ENCODE measurements at places on chromosomes 6 and 20.

- no peak for DNase-seq
Measured at GRCh38 chr20:1403624-1404023, 10.8 kb upstream of the FKBP1A start.

GRCh38 chr20:32110727-32111126 lies 1.2 kb downstream of the TM9SF4 start:
- no peak for DNase-seq

DNA sequence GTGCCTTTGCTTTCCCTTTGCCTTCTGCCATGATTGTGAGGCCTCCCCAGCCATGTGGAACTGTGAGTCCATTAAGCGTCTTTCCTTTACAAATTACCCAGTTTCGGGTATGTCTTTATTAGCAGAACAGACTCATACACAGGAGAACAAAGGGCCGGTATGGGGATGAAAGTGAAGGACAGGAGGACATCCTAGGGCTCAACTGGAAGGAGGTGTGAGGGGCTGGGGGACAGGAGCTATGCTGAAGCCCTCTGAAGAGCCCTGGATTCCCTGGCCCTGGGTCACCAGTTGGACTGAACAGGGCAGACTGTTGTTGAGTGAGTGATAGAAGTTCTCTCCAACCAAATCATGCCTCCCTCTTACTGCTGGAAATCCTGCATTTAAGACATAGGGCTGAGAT lies 105.8 kb downstream of the SCML4 start:
- no peak for DNase-seq

- no peak for DNase-seq
Measured at GRCh38 chr6:163354761-163355425, 59.6 kb upstream of the QKI start.

GRCh38 chr6:39361657-39362486 lies 39.4 kb upstream of the KCNK16 start:
- peak; percentile 78 for DNase-seq

DNA sequence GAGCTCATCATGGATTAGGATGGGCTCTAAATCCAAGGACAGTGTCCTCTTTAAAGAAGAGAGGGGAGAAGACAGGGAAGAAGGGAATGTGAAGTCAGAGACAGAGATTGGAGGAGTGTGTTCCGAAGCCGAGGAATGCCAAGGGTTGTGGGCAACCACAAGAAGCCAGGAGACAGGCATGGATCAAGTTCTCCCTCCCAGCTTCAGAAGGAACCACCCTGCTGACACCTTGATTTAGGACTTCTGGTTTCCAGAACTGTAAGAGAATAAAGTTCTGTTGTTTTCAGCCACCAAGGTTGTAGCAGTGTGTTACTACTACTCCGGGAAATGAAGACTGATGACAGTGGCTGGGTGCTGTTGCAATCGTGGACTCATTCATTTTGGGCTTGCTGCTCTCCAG lies 120.1 kb downstream of the RPS12 start:
- DNase-seq = no peak

DNA sequence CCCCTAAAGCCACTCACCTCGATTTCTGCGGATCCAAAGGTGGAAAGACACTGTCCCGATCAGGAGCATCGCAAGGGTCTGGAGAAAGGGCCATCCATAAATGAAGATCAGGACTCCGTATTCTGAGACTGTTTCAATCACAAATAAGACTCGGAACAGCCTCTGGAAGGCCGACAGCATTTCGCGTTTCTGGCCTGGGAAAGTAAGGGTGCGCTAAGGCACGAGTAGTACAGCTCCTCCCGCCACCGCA lies 44.6 kb downstream of the DPPA5 start:
- DNase-seq = no peak

DNA sequence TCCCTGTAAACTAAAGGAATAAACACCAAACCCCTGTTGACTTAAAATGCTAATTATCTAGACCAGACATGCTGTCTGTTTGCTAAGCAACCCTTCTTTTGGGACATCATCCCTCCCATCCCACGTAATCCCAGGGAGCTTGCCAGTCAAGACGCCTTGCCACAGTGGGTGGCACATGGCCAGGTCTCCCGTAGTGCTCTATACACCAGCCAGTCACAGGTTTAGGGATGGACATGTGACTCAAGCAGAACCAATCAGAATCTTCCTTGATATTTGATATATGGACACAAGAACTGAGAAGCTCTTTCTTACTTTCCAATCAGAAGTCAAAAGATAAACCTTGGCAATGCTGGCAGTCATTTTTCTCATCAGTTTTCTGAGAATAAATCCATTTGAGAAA lies 60.0 kb downstream of the CNKSR3 start:
- no peak for DNase-seq

DNA sequence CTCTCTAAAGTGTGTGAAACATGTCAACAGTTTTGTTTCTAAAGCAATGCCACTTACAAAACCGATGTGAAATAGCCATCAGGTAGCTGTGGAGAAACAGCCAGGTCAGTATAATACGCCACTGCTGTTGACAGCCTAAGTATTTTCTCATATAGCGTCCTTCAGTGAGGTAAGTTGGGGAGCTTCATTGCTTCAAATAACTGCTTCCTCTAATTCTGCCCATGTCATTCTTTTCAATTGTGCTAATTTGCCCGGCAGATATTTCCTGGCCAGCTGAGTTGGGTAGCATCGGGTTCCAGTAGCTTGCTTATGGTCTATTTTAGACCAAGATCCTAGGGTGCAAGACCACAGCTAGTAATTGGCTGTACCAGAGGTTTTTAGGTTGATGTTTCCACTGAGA lies 2.1 kb upstream of the ARMC2 start:
- DNase-seq = no peak

GRCh38 chr6:53240139-53240538 lies 91.5 kb upstream of the GCM1 start:
- DNase-seq = no peak

DNA sequence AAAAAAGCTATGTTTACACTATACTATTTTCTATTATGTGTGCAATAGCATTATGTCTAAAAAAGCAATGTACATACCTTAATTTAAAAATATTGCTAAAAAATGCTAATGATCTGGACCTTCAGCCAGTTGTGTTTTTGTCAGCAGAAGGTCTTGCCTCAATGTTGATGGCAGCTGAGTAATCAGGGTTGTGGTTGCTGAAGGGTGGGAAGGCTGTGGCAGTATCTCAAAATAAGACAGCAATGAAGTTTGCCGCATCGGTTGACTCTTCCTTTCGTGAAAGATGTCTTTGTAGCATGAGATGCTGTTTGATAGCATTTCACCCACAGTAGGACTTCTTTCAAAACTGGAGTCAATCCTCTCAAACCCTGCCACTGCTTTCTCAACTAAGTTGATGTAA lies 134.7 kb upstream of the CDYL start:
- DNase-seq = no peak

- no peak for DNase-seq
Measured at GRCh38 chr20:41592516-41593216, 25.5 kb downstream of the CHD6 start.

DNA sequence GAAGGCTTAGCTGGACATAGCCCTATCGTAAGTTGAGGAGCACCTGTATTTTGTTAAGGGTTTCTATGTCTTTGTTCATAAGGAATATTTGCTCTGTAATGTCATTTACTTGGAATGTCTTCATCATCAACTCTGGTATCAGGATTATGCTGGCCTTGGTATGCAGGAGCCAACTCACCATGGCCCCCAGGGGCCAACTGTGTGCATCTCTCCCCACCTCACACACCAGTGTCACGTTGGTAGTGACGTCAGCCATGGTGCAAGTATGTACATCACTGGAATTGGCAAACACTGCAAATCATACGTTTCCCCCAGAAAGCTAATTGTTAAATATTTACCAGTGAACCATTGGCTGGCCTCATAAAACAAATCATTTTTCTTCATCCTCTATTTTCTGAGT lies 70.8 kb downstream of the YTHDF1 start:
- no peak for DNase-seq

- DNase-seq = no peak
Measured at GRCh38 chr6:26452631-26453235, 5.0 kb upstream of the BTN2A1 start.

DNA sequence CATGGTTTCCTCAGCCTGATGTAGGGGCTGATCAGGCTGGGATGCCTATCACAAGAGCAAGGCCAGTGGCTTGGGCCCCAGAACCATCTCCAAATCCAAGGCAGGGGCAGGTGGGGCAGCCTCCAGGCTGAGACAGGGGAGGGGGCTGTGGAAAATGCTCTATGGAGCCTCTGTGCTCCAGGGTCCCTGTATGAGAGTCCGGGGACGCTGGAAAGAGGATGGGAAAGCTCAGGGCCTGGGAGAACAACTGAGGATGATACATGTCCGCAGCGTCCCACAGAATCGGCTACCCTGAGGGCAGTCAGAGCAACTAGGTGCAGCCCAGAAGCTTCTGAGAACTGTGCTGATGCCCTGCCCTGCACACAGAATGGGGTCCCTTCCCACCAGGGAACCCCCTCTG lies 43.4 kb downstream of the CPXM1 start:
- DNase-seq = no peak

DNA sequence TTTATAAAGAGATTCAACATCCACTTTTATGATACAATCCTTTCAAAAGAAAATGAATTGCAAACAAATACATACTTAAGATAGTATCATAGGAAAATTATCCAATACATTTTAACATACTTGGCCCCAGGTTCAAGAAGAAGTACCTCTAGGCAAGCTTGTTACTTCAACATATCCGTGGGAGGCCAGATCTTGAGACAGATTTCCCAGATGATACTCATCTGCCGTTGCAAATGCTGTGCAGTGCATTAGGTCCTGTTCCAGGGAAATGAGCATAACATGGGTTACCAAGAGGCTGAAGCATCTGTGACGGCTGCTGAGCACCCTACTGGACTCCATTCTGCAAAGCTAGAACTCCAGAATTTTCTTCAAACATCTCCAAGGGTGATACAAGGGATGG lies 15.6 kb downstream of the RMND1 start:
- peak; percentile 26 for DNase-seq

- peak; percentile 94 for DNase-seq
Measured at GRCh38 chr6:15962449-15962764, 166.5 kb upstream of the MYLIP start.

DNA sequence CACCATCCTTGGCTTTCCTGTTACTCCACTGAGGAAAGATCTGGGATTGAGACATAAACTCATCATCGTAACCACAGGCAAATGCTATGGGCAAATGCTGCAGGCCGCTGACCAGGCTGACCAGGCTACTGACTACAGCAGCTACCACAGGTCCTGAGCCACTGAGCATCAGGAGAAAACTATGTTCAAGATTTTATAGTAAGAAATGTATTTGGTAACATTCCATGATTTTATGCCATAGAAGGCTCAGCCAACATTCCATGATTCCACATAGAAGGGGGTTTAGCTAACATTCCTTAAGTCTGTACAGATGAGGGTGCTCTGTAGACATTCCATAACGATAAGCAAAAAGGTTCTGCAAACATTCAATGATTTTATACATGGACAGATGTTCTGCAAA lies 16.1 kb upstream of the B4GALT5 start:
- peak; percentile 34 for DNase-seq

- DNase-seq = no peak
Measured at GRCh38 chr20:38269040-38269439, 8.5 kb upstream of the KIAA1755 start.

DNA sequence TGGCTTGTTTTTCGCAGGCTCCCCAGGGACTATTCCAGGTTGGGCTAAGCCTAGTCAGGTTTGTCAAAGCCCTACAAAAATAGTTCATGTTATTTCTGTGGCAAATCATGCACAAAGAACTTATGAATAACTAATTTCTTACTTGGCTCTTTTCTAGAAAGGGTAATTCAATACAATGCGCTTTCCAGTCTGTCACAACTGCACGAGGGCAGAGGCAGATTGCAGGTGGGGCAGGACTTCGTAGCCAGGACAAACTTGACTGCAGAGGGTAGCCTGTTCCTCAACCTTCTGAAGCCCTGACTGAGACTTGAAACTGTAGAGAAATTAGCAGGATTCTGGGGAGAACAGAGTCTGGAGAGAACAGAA lies 253.5 kb downstream of the QKI start:
- DNase-seq = no peak

GRCh38 chr6:13617066-13617465 lies 1.9 kb downstream of the NOL7 start:
- DNase-seq = no peak

GRCh38 chr6:5025911-5026819 lies 22.3 kb upstream of the RPP40 start:
- DNase-seq = peak; percentile 43

GRCh38 chr6:4533576-4533975 lies 242.6 kb upstream of the CDYL start:
- peak; percentile 11 for DNase-seq

DNA sequence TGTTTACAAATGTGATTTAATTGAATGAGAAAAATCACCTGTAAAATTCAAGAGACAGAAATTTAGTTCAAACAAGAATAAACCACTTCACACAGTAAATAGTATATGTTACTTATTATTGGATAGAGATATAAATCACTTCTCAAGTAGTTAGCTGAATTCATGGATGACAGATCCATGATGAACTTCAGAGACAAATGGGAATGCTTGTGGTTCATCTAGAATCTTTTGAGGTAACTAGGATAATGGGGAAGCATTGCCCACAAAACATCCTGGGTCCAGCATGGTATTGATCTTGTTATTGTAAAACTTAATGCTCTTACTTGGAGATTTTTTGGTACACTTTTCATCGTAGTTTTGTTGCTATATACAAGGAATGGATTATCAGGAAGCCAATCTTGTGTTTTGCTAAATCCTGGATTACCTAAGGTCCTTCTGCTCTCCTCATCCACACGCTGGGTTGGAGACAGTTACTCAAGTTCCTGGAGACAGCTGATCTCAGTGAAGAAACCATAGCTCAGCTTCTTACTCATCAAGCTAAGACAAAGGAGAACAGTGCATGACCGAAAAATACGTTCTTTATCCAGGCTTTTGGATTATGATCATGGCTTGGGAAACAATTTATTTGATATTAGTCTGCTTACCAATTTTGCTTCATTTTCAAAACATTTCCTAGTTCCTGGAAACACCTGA lies 142.5 kb upstream of the PREP start:
- DNase-seq = peak; percentile 5

DNA sequence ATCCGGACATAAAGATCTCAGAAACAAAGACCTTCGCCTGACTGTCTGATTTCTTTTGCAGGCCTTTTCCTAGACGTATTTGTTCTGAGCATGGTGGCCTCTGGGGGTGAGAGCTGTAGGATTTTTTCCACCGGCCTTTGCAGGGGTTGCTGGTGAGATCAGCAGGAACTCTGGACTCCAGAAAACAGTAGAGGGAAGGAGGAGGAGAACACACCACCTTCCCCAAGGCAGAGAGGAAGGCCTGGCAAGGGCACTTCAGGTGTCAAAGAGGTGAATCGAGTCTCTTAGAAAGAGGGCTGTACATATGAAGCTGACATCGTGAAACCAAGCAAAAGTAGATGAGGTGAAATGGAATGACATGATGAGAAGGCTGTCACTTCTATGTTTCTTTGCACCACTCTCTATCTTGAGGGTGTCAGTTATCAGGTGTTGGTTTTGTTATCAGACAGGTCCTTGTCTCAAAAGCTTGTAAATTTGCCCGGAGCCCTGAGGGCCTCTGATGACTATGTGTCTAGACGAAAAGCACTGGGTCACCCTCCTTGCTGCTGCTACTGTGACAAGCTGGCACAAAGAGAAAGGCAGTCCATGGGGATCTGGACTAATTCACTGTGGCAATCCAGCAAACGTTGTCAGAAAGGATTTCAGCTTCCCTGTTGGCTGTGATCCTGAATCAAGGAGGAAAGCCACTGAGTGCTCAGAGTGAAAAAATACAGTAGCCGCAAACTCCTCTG lies 91.3 kb upstream of the MAP3K7 start:
- DNase-seq = no peak
